ENCODE measurements at places on chromosomes 12 and 14.

DNA sequence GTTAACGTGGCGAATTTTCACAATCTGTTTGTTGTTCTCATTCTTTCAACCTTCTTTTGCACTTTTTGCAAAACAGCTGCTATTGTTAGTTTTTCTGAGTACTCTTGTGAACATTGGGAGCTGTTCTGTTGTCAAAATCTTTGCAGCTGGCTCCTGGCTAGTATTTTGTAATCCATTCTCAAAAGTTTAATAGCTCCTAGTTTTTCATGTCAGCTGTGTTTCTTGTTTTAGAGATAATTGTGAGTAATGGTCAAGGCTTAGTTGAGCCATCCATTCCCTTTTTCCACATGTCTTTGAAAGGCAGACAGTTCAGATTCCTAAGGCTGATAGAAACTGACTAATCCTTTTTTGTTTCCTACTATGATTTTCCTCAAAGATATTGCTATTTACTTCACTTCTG is 39.1 kb upstream of the CRADD start:
- no peak for DNase-seq

GRCh38 chr14:93939304-93940229 is 12.4 kb downstream of the FAM181A start:
- DNase-seq: no peak

DNA sequence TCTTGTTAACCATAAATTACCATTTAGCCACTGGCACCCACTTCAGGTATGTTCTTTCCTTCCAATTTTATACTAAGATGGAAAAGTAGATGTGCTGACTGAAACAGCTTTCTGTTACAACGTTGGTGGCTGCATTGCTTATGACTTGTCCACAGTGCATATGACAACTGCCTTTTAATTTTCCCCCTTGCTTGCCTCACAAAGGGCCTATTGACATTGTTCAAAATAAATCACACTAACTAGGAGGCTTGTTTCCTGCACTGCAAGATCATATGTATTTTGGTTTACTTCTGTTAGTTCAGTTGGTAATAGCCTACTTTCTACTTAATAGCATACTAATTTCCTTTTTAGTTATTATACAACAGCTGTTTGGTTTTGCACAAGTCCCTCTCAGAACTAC is 55.4 kb downstream of the SCAF11 start:
- no peak for DNase-seq

DNA sequence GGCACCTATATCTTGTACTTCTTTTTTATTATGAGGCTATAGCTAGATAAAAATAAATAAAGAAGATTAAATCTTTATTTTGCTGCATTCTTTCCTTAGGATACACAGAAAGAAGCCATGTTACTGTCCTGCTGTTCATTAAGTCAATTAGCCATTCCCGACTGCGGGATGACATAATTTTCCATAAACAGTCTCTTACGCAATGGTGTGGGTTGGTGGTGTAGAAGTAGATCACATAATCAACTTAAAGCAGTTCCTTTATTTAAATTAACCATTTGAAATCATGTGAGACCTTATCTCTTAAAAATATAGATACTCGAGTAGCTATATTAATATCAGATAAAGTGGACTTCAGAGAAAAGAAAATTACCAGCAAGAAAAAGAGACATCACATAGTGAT is 40.2 kb downstream of the TAOK3 start:
- no peak for DNase-seq

DNA sequence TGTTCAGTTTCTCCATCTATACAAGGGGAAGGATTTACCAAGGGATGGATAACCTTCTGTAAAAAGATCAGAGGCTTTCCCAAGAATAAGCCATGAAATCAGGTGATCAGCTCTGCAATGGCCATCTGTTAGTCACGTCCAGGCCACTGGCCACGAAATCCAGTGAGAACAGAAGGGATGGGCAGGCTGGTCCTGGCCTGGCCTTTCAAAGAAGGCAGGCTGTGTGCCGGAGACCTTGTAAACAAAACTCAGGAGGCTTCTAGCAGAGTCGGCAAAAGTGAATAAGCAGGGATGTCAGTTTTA is 68.5 kb downstream of the RNF34 start:
- no peak for DNase-seq

DNA sequence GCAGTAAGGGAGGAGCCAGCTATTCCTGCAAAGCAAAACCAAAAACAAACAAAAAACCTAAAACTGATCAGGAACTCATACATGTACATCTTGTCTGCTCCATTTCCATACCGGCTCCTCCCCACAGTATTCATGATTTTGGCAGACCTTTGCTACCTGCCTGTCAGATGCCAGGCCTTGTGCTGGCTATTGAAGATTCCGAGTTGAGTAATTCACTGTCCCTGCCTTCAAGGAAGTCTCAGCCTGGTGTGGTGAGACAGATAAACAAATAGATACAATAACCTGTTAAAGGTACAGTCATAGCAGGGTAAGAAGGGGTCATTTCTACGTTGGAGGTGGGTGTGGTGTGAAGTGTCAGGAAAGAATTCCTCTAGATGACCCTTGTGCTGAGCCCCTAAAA is 42.7 kb downstream of the SUSD6 start:
- DNase-seq: no peak

DNA sequence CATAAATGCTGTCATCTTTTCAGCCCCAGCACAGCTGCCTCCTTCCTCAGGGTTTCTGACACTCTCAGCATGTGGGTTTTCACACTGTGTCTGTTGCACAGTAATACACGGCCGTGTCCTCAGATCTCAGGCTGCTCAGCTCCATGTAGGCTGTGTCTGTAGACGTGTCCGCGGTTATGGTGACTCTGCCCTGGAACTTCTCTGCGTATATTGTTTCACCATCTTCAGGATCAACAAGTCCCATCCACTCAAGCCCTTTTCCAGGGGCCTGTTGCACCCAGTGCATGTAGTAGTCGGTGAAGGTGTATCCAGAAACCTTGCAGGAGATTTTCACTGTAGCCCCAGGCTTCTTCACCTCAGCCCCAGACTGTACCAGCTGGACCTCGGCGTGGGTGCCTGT is 1210.6 kb downstream of the TMEM121 start:
- DNase-seq: no peak

DNA sequence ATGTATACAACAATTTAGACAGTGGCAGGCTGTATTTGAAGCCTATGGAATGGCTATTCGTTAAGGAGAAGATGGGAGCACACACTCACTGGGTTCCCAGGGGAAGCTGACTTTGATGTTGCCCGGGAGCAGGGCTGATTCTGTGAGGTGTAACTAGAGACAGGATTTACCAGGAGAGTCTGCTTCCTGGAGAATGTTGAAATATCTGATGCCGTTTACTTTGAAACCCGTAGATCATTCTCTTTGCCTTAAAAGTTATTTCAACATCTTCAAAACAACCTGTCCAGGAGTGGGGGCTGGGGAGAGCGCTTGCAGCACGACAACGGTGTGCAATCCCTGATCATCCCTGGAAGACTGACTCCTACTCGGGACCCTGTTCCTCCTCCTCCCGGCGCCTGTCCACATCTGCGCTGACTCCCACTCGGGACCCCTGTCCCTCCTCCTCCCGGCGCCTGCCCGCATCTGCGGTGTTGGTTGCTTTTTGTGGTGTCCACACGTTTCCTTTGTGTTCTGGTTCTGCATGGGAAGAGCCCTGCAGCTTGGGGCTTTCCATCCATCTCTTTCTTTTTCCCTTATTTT is 72.6 kb downstream of the AACS start:
- DNase-seq: no peak

DNA sequence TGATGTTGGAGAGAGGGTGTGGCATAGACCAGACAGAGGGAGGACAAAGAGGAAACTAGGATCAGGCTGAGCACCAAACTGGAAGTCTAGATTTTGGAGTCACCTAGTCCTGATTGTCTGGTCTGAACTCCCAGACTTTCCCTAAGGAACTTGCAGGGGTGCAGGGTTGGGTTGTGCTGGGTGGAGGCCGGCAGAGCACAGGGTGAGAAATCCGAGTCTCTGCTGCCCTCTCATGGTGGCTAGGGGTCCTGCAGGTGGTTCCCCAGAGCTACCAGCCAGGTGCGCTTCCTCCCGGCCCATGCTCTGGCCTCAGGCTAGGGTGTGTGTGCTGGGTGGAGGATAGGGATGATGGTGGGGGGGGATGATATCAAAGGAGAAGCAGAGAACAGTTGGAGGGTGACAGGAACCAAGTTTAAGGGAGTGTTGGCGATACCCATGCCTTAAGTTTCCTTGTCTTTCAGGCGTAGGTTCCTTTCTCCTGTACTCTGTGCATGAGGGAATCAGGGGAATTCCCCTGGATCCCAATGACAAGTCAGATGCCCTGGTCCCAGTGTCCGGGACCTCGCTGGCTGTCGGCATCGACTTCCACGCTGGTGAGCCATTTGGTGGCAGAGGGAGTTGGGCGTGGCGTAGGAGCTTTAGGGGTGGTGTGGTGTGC is 33.5 kb upstream of the NXPH4 start:
- DNase-seq: no peak

GRCh38 chr12:8941691-8942478 is 7.6 kb downstream of the M6PR start:
- no peak for DNase-seq

Measured in hypothalamus (tissue), 51 donors.